ENCODE measurements at places on chromosomes 7 and 10.

DNA sequence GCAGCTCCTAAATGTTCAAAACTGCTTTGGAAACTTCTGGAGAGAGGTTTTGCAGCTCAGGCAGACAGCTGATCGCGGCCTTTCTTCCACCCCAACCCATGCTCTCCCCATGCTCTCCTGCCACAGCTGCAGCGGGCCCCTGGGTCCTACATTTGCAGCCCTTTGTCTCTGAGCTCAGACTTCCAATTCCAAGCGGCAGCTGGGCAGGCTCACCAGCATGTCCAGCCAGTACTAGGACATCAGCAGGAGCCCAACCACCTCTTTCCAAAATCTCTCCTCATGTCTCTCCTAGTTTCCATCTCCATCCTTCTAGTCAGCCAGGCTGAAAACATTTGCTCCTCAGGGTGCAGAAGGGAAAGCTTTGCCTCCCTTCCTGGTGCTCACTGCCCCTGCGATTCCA is 6.0 kb downstream of the LEP start:
- DNase-seq, result no peak

GRCh38 chr10:45353186-45353585 is 20.8 kb upstream of the ALOX5 start:
- DNase-seq, result no peak

GRCh38 chr7:103297837-103298179 is 573 bp downstream of the PMPCB start:
- DNase-seq, result no peak

GRCh38 chr7:151374139-151374538 is 32.5 kb downstream of the NUB1 start:
- no peak for DNase-seq

GRCh38 chr10:93277360-93277759 is 203.7 kb downstream of the CYP26A1 start:
- no peak for DNase-seq

- DNase-seq, result no peak
Observed at GRCh38 chr10:129511758-129512157, 44.7 kb downstream of the MGMT start.
